Activated CD4-positive, alpha-beta T cell treated with anti-CD3 and anti-CD28 coated beads, Interleukin-2, Interleukin-4, amounts not matched to agents 100 ng/mL and 50 ng/mL, durations not matched to agents 16 hours and 8 hours (primary cell): ENCODE measurements at places on chromosomes 16 and 17.

DNA sequence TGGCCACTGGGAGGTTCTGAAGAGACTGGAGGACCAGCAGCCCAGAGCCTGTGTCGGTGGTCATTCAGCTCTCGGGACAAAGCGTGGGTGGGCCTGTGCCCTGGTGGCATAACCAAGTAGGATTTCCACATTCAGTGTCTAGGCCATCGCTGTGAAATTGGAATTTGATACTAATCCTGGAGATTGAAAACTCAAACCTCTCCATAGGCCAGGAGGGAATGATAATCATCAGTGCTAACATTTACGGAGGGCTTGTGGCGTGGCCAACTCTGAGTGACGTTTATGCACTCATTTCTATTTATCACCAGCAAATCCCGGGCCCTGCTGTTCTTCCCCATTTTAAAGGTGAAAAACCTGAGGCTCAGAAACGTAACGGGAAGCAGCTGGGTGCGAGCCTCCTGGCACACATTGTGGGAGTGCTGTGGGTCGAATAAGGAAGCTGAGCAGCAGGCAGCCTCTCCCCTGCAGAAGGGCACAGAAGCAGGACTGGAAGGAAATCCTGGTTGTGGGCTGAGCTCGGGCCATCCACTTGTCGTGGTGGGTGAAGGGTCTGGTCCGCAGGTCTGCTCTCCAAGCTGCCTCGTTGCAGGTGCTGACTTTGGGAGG, 33.1 kb downstream of the RAI1 start:
- no peak for DNase-seq

DNA sequence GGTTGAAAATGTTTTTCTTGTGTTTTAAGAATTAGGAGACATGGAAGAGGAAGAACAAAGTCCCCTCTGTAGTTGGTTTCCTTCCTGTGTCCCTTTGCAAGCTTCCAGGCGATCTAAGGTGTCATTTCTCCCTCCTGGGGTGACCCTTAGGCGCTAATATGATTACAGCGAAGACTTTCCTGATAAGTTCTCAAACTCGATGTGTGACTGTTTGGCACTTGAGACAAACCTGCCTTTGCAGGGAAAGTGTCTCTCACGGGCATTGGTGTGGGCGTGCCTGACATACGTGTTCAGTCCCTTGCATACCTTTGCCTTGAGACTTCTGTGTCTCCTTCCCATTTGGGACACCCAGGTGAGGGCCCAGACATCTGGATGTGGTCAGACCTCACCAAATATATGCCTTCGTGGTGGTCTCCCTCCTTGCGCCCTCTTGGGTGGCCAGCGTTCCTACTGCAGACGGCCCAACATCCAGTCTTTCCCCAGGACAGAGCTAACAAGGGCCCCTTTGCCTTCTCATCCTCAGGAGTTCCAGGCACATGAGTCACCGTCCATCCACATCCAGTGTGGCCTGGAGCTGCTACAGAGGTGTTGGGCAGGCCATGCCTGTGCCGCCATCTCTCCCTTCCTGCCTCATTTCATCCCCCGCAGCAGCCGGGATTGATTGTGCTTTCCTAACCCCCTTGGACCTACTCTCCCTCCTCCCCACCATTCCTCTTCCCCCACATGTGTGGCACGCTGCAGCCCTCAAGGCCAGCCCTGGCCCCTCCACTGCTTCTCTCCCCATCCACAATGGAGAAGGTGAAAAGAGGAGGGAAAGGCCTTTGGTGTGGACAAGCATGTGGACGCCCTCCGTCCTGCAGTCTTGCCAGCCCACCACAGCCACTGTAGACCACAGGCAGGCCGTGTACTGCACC, 3.1 kb upstream of the JPT2 start:
- no peak for DNase-seq

DNA sequence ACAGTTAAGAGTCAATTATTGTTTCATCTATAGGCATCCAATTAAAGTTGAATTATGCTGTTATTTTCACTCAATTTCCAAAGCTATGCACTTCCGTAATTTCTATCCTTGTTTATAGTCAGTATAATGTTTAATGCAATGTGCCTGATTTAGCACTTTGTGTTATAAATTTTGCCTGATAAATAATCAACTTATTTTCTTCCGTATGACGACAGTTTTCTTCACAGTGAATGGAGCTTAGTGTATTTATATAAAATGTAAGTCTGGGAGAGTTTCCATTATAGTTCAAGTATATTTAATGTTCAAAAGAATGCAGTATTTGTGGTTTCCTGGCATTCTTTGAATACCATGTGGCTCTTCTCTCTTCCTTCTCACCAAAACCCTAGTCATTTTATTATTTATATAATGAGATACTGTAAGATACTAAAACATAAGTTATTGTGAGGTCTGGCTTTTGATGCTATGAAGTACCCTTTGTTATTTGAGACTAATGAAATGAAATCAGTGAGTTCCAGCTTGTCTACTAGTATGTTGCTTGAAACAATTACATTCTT, 240.6 kb downstream of the PRKCA start:
- DNase-seq: no peak

DNA sequence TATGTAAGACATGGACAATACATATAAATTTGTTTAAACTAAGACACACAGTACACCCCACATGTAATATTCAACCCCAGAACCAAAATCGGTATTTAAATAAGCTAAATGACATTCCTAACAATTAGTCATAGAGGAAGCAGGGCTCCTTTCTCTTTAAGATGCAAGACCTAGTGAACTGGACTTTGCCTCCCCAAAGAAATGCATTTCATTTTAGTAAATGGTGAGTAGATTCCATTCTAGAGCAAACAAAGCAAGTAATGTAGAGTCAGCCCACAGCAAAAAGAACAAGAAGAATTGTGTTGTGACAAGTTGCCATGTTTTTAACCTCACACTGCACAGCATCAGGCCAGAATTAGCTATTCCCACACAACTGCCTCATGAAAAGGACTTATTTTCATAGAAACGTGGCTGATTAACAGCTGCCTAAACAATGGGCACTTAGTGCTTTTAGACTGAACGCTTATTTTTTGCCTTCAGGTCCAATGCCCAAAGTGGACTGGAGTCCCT, 14.4 kb downstream of the DNAJC7 start:
- DNase-seq: no peak

GRCh38 chr17:32461498-32461852, 17.2 kb downstream of the PSMD11 start:
- no peak for DNase-seq

DNA sequence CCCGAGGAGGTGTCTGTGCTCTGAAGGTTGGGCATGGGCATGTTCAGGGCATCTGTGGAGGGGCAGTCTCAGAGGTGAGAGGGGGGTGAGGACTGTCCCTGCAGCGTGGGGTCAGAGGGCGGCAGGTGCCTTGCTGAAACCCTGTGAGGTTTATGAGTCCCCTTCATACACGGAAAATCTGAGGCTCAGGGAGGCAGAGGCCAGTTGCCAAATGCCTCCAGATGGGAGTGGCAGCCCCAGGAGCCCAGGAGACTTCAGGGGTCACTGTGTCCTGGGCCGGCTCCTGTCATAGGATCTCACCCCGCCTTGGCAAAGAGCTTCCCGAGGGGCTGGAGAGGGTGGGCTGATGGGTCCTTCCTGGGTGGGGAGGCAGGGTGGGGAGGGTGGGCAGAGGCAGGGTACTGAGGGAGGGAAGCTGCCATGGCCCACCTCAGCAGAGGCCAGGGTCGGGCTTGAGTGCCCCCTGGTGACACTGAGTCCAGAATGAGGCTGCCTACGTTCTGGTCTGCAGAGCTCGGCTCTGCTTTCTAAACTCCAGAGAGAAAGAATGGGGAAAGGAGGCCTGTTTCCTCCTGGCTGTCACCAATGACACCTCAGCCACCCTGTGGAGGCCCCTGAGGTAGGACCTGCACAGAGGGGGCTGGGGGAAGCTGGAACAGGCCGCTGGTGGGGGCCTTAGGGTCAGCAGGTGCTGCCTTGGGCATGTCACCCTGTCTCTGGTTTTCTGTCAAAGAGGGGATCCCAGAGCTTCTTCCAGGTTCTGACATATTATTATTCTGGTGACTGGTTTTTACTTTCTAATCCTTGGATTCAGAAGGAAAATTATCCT, 1.1 kb downstream of the LGALS9 start:
- DNase-seq: no peak

- DNase-seq: no peak
Observed at GRCh38 chr16:69363281-69363717, 11.7 kb upstream of the TMED6 start.

DNA sequence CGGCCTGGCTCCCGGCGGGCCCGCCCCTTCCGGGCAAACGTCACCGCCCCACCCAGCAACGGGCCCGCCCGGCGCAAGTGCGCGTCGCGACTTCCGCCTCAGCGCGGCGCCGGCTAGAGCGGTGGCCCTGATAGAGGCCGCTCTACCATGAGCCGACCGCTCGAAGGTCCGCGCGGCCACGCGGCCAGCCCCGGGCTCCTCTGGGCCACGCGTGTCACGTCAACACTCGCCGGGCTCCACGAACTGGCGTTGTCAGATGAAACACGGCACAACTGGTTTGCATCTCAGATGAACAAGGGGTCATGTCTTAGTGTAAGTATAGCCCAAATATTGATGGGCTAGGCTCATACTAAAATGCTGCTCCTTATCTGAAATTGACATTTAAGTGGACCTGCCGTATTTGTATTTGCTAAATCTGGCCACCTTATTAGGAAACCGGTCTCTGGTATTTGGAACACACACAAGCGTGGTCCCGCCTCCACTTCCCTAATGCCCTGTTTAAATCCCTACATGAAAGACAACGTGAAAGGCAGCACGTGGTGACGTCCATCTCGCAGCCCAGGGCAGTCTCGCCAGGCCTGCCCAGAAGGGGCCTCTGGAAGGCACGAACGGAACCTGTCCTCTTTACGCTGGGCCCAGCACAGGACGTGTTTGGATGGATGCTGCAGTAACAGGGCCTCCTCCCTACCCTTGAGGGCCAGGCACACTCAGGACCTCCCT, at the start of gene ZNF598:
TSS of gene ZNF598 (minus strand) at position 31 of the 720 bp plus-strand sequence.
- peak; percentile 83 for DNase-seq

- DNase-seq: peak; percentile 57
Observed at GRCh38 chr17:35245196-35245486, 2.3 kb downstream of the SLFN5 start.

DNA sequence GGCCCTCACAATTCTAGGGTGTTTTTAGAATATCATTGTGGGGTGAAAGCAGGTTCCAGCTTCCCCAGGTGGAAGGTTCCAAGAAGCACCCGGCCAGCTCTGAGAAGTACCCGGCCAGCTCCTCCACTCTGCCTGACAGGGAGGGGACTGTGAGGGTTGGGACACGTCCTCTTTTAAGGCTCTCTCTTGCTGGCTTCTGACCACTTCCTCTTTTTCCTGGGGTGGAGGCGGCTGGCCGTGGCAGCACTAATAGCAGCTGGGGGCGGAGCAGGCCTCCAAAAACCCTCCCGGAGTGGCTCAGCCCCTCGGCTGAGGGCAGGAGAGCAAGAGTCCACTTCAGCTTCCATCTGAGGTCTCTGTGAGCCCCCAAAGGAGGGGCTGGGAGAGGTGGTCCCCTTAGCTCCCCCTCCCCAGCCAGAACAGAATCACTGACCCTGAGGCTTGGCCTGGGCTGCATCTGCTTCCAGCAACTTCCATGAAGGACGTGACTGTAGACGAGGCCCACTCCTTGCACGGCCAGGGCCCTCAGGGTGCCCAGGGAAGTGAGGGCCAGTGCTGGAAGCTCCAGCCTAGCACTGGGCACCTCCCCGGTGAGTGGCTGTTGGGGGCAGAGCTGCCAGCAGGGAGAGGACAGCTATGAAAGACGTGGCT, 26.7 kb upstream of the PLCG2 start:
- no peak for DNase-seq

DNA sequence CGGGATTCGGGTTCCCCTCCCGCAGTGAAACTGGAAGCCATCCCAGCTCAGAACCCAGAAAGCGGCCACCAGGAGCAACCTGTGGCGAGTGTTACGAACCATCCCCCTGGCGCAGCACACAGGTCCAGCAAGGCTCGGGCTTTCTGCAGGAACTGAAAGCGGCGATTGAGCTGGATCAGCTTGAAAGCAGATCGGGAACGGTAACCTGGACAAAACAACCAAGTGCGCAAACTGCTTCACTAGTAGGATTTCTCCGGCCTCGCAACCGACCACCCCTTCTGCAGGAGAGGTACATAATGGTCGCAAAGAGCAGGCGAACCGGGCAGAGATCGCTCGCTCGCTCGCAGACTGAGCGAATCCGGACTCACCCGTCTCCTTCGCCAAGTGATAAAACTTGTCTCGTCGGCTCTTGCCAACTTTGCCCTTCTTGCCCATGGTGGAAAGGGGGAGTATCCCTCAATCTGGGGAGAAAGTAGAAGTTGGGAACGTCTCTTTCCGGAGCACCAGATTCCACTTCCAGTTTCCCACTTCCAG, 696 bp upstream of the PSMC5 start:
- DNase-seq: no peak

DNA sequence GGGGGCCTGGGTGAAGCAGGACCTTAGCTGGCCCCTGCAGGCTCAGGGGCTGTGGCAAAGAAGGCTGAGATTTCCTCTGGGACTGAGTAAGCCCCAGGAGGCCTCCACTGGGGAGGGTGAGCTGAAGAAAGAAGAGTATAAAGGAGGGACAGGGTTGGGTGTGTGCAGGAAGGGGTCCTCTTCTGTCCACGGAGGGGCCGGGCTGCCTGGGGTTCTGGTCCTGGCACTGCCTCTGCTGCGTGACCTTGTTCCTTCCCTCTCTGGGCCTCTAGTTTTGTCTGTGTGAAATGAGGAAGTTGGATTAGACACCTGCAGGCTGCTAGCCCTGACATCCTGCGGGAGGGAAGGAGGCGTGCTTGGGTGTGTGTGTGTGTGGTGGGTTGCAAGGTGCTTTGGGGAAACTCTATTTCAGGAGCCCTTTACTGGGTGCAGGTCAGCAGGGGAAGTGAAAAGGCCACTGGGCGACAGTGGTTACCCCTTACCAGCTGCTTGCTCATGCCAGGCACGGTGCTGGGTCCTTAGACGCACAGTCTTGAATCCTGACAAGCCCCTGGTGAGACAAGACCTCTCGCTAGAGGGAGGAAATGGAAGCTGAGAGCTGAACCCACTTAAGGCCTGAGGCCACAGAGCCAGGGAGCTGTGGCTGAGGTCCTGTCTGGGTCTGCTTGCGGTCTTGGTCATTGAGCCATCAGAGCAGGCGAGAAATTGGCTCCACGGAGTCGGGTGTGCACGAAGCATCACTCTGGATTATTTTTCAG, 60.7 kb downstream of the OR1D5 start:
- DNase-seq: no peak

DNA sequence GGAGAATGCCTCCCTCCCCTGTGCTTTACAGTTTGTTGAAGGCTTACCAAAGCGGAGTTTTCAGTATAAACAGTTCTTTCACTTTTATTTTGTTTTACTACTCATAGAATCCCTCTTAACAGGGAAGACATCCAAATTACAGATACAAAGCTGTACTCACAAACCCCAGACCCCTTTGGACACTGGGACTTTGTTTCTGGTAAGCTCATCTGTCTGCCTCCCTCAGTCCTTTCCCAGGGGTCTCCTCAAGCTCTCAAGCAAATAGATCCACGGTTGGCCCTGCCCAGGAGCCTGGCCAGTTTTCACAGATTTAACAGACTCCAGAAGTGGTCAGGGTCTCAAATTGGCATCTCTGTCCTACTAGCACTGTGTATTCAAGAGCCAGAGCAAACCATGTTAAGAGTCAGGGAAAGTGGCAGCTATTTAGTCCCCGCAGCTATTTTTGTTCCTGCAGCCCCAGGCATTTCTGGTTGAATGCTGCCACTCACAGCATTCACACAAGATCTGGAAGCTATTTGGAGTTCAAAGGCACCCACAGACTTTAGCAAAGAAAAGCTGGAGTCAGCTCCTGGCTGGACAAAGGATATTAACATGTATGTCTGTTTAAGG, 54.2 kb downstream of the TMEM100 start:
- no peak for DNase-seq

GRCh38 chr17:49528966-49529365, 33.9 kb downstream of the NGFR start:
- DNase-seq: no peak

GRCh38 chr17:78104540-78104941, 24.0 kb downstream of the TMC6 start:
- DNase-seq: no peak
